Stimulated activated effector memory CD8-positive, alpha-beta T cell treated with anti-CD3 and anti-CD28 coated beads, Interleukin-12 subunit alpha, Interleukin-12 subunit beta, amount 100 ng/mL, for 72 hours (primary cell): ENCODE measurements at places on chromosomes 13 and 19.
A peak's percentile ranks its signal among the peaks of the same experiment; 100 is the strongest.

DNA sequence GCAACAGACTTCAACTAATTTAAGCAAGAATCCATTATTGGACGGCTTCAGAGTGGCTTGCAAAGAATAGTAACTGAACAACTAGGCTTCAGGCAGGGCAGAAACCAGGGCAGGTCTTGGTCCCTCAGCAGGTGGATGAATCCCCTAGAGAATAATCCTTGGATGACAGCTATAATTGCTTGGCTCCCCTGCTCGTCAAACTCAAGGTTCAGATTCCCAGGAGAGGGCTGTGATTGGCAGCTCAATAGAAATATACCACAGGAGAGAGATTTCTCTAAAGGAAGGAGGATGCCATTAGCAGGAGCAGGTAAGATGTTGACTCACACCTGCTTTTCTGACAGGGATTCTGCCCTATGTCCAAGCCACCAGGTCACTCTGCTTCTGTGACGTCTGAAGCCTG is 89.6 kb upstream of the PCDH8 start:
- DNase-seq: no peak

DNA sequence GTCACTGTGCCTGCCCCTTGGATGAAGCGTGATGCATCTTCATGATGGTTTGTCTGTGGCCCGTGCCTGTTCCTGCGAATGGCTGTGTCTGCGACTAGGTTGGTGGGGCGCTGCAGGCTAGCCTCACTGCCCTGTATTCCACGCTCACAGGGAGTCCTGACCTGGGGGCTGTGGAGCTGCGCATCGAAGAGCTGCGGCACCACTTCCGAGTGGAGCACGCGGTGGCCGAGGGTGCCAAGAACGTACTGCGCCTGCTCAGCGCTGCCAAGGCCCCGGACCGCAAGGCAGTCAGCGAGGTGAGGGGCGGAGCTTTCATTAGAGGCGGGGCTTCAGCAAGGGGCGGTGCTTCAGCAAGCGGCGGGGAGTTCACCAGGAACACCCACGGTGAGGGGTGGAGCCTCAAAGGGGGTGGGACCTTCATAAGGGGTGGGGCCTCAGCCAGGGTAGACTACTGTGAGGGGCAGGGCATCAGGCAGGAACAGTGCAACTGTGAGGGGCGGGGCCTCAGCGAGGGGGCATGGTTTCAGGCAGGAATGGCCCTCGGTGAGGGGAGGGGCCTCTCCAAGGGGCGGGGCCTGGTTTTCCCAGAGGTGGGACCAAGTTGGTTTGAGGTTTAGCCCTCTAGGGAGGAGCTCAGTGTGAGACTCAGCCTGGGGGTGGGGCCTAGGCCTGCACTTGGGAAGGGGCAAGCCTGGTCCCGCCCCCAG is 17.2 kb downstream of the PKN1 start:
- peak; percentile 77 for DNase-seq

- DNase-seq: no peak
Measured at GRCh38 chr13:76459863-76460262, 426.3 kb downstream of the KCTD12 start.

DNA sequence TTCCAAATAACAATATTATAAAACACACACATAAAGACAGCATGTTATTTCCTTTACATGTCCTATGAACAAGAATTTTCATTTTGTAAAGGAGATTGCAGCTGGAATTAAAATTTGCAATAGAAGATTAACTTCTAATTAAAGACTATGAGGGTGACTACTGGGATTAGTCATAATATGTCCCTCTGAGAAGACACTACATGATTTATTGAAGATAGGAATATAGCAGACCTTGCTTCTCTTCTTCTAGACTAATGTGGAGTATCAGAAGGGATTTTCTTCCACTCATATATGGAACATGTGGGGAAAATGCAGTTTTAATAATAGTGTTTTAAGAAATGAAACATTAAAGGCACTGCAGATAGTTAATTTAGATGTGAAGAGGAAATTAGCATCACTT is 177.8 kb downstream of the NALCN start:
- DNase-seq: no peak

DNA sequence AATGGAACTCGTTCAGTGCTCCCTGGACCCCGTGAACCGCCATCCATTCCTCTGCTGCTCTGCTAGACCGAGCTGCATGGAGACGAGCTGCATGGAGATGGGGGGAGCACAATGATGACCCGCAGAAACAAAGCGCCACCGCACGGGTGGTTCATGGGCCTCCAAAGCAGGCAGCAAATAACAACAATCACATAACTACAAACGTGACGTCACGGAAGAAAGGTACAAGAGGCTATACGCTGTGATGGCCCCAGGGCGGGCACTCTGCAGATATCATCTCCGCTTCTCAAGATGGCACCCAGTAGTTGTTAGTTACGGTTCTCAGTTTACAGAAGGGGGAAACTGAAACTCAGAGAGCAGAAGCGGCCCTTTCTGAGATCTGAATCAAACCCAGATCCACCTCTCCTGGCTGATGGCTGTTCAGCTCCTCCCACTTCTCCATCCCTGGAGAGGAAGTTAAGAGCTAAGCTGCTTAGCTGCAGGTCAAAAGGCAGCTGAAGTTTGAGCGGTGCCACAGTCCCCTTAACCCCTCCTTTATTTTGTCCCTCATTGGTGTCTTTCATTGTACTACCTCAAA is 1.7 kb downstream of the ATP13A1 start:
- peak; percentile 81 for DNase-seq

GRCh38 chr19:2556221-2557092 is 80.5 kb downstream of the GADD45B start:
- DNase-seq: no peak

DNA sequence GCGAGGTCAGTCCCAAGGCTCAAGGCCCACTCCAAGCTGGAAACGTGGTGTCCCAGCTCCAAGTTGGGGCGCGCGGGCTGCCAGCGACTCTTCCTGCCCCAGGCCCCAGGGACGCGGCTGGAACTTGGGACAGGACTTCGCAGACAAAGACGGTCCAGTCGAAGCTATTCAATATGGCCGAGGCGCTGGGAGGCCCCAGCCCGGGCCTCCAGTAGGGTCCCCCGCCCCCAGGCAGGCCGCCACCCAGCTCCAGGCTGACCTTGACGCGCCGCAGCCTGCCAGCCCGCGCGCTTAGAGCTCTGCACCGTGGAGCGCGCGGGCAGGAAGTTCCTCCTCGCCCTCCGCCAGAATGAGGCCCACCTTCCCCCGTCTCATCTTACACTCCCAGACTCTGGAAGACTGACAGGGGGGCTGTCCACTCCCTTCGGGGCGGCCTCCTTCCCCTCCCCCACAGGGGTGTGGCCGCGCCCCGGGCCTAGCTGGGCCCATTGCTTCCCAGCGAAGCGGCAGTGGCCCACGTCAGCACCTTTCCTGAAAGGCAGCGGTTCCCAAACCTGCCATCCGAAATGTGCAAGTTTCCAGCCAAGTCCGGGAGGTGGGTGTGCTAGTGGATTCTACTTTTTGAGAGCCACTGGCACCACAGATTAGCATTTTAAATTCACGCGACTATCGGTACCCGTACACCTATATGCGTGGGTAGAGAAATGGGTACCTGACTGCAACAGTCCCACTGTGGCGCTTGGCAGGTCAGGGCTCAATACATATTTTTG is at the start of gene CCDC8:
CCDC8 (minus strand) TSS at position 303 of the 770 bp plus-strand sequence. CDS start 754 bp downstream, outside the sequence.
- no peak for DNase-seq

- DNase-seq: no peak
Measured at GRCh38 chr13:64078480-64078936, 2662.9 kb upstream of the PCDH20 start.

- DNase-seq: no peak
Measured at GRCh38 chr13:48302871-48303358, 636 bp upstream of the RB1 start.

DNA sequence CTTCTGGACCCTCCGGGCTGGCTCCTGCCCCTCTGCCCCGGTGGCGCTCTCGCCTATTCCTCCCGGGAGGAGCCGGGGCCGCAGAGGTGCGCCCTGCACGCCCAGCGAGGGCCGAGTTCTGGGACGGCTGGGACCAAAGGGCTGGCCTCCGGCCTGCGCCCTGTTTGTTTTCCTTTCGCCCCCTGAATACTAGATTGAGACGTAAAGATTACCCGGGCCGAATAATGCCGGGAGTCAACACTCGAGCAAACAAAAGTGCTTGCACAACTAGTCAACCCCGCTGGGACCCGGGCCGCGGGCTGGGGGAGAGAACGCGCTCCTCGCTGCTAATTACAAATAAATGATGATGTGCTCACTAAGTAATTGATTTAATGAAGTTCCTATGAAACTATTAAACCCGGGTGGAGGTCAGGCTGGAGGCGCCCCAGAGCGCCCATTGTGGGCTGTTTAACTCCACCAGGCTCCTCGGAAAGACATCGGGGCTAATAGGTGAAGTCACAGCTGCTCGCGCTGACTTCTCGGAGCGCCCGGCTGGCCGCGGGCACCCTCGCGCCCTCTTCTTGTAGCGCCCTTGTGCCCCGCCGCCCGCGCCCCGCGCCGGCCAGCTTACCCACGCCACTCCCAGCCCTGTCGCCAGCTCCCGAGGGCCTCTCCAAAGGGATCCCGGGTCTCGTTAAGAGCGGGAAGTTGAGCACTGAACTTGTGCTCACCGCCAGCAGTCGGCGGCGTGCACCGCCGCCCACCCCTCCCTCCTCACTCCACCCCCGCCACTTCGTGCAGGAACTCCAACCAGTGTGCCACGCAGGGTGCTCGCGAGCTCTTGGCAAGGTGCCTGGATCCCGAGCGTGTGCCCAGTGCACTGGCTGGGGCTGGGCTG is 14.9 kb downstream of the ZIC5 start:
- no peak for DNase-seq

DNA sequence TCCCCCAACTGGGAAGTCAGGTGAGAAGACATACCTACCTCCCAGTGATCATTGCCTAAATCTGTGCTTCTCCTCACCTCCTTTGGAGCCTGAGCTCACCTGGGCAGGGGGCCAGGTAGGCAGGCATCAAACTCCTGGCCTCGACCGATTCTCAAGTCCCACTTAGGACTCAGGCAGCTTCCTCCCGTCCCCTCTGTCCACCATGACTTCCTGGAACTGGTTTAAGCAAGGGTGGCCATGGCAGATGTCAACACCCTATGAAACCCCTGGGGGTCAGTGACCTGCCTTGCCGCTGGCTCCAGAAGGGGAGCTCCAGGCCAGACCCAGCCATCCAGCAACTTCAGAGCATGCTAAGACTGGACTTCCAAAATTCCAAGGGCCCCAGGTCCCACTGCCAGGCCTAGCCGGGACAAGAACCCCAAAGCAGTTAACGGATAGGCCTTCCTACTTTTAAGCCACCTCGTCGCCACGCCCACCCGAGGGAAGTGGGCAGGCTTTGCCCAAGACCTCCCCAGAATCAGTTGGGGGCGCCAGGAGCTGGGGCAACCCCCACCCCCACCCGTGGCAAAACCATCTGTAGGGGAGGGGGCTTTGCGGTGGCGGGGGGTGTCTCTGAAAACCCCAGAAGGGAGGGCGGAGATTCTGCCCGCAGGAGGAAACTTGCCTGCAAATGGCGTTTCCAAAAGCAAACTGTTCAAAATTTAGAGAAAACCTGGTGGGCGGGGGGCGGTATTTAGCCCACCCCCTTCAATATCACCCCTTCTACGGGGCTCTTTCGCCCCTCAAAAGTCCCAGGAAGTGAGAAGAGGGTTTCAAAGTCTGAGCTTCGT is 657 bp downstream of the PLIN3 start:
- no peak for DNase-seq

- DNase-seq: peak; percentile 46
Measured at GRCh38 chr19:29263305-29264135, 50.6 kb upstream of the UQCRFS1 start.

DNA sequence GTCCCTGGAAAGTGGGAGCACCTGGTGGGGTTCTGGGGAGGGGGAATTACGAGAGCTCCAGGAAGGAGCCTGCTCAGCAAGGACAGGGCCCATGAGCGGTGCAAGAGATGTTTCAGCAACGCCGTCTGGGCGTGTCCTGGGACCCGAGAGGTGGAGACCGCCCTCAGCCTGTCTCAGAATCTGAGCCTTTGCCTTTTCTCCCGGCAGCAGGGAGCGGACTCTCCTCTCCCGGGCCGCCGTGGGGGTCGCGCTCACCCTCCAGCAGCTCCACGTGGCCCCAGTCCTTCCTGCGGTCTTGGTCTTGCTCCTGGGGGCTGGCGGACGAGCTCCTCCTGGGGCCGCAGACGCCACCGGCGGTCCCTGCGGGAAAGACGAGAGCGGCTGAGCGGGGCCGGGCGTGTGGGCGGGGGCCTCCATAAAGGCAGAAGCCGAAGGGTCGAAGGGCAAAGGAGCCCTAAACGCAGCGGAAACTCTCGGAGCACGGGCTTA is 714 bp downstream of the POLRMT start:
- DNase-seq: peak; percentile 46

GRCh38 chr13:93963266-93964145 is 516.0 kb downstream of the DCT start:
- DNase-seq: no peak
